ENCODE measurements at places on chromosomes 3 and 15. TPM values are rescaled to one million over a fixed set of nuclear protein-coding genes. Genes with fewer than 3 reads are reported as not detected.
A peak's percentile ranks its signal among the peaks of the same experiment; 100 is the strongest.

DNA sequence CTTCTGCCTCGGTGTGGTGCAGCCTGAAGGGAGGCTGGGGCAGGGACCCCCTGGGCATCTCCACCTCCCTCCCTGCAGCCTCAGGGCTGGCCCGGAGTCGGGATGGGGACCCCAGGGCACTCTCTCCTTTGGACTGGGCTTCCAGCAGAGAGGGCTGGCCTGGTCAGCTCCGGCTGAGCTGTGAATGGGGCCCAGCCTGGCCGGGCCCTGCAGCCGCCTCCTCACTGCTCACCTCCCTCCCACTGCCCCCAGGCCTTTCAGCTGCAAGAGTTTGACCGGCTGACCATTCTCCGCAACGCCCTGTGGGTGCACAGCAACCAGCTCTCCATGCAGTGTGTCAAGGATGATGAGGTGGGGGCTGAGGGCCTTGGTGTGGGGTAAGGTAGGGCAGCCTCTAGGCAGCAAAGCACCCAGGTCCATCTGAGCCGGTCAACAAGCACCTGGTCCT lies 36.0 kb downstream of the PSTPIP1 start:
- DNase-seq: no peak

GRCh38 chr3:6351752-6352151 lies 509.2 kb upstream of the GRM7 start:
- no peak for DNase-seq

GRCh38 chr3:5800965-5801364 lies 613.5 kb downstream of the EDEM1 start:
- DNase-seq: no peak

DNA sequence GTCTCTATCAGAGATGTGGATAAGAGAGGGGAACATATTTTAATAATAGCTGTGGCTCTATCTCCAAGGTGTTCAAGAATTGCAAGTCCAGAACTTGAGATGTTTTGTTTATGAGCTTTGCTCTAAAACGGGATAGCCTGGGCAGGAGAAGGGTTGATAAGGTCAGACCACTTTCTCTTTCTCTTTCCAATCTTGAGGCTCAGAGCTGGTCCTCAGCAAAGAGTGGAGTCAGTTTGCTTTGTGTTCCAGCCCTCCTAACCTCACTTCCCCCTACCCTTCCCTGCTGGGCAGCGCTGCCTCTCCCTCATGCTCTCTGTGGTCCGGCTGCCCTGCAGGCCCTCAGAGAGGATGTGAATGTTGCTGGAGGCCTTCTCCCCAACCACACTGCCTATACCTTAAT lies 13.8 kb downstream of the KLHL6 start:
- DNase-seq: no peak

GRCh38 chr3:197244751-197245150 lies 53.7 kb downstream of the DLG1 start:
- DNase-seq: no peak

DNA sequence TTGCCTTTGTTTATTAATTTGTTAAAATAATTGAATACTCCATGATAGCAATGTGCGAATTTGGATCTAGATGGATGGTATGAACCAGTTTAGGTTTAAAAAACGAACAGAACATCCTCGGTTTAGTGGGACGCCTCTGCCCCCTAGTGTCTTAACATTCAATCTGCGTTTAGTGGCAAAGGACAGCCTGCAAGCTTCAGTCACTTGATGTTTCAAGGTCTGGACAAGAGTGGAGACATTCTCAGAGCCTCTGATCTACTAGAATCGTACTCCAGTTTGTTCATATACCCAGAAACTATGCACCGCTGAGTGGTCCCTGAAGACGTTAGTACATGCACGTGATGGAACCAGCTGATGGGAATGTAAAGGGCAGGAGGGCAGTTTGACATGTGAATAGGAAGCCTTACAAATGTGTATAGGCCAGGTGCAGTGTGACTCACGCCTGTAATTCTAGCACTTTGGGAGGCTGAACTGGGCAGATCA lies 17.8 kb upstream of the ATP13A4 start:
- peak; percentile 44 for DNase-seq

DNA sequence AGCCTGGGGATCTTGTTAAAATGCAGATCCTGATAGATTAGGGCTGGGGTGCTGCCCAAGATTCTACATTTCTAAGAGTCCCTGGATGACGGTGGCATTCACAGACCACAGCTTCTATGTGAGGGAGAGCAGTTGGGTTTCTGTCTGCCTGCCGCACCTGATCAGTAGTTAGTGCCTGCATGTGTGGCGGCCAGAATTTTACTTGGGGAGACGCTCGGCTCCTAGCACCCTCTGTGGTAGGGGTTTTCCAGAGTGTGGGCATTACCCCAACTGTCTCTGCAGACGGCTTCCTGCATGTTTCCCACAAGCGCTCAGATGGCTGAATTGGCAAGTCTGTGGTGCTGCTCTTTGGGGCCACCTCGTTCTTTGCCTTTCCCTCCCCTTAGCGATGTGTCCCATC lies 8.3 kb downstream of the GHRL start:
- peak; percentile 74 for DNase-seq

- DNase-seq: no peak
Observed at GRCh38 chr3:74351213-74351612, 263.2 kb downstream of the CNTN3 start.

FGD5 gene
- 0.06 TPM for total RNA-seq

ZCWPW2 gene
- 0.61 TPM for total RNA-seq

TUSC7 gene
- not detected for total RNA-seq
